Mesenchymal stem cell (in vitro differentiated cells and primary cell): ENCODE measurements at places on chromosomes 6 and 20.

- no peak for DNase-seq
These were observed 103.0 kb downstream of the DLL1 start for GRCh38 chr6:170187669-170188566.

DNA sequence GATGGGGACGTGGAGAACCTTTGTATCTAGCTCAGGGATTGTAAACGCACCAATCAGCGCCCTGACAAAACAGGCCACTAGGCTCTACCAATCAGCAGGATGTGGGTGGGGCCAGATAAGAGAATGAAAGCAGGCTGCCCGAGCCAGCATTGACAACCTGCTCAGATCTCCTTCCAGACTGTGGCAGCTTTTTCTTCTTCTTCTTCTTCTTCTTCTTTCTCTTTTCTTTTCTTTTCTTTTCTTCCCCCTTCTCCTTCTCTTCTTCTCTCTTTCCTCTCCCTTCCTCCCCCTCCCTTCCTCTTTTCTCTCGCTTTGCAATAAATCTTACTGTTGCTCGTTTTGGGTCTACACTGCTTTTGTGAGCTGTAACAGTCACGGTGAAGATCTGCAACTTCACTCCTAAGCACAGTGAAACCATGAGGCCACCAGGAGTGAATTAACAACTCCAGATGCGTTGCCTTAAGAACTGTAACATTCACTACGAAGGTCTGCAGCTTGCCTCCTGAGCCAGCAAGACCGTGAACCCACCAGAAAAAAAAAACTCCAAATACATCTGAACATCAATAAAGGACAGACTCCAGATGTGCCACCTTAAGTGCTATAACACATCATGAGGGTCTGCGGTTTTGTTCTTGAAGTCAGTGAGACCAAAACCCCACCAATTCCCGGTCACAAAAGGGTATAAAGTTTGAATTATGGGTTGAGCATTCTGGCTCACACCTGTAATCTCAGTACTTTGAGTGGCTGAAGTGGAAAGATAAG, 19.6 kb upstream of the SERPINB1 start:
- no peak for DNase-seq

- DNase-seq = peak; percentile 65
These were observed 124.0 kb upstream of the SLC2A12 start for GRCh38 chr6:134176264-134176975.

DNA sequence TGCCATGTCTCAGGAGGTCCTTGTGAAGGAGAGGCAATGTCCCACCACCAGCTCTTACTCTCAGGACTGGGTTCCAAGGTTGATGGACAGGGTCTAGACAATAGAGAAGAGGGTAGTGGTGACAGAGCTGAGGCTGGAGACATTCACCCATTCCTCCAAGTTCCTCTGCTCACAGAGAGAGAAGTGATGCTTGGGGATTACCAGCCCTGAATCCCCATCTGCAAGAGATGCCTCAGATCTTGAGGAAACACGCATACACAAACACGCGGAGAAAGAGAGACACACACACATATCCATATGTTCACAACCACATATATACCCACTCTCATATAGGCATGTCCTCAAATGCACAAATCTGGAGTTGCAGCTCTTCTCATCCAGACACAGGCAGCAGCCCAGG, 15.2 kb upstream of the CD83 start:
- DNase-seq = no peak

DNA sequence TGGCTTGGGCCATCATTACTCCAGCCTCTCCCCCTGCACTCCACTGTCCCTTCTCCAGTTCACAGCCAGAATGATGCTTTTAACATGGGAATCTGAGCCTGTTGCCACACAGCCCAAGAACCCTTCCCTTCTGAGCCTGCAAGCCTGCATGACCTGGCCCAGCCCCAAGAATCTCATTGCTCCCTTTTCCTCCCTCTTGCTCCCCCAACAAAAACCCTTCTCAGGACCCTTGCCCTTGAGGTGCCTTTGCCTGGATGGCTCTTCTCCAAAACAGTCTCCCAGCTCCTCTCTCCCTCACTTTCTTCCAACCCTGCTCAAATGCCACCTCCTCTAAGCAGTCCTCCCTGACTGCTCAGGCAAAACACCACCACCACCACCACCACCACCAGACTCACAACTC, 157.2 kb downstream of the ANKRD60 start:
- DNase-seq = no peak

GRCh38 chr6:43992783-43993644, 134.2 kb downstream of the MRPL14 start:
- DNase-seq = no peak

GRCh38 chr6:45577836-45578504, 200.2 kb upstream of the SUPT3H start:
- peak; percentile 92 for DNase-seq

DNA sequence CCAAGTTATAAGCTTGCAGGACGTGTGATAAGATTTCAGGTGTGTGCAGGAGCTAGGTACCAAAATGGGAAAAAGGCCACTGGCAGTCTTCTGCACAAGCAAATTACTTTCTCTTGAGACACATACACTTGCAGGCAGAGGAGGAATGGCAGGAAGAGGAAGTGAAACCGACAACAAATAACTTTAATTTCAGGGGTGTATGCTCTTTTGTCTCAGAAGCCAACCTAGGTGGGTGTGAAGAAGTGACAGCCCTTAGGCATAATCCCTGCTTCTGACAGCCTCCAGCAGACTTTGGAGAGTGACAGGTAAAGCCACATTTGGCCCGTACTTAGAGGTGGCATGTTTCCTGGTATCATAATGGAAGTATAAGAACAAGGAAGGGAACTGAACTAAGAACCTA, 118.8 kb upstream of the TRAF3IP2 start:
- DNase-seq = no peak

DNA sequence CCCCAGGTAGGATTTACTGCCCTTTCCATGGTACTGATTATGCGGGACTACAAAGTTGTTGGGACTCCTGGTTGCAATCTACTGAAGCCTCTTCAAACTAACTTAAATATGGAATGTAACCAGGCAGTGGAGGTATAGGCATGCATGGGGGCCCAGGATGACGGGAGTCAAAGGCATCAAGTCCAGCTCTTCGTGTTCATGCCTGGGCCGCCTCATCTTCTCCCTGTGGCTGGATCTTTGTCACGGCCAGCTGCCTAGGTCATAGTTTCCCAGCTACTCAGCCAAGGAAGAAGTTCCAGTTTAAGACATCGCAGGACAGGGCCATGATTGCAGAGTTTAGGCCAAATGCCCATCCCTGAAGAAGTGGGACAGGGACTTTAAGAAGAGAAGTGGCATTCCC, 20.5 kb downstream of the LYRM2 start:
- DNase-seq = no peak
